Germinal center (tissue), 1 donor: ENCODE measurements at places on chromosomes 2 and 18.

GRCh38 chr2:84424152-84424551 lies 34.9 kb downstream of the SUCLG1 start:
- peak; percentile 17 for DNase-seq

- DNase-seq: no peak
These were observed 244.9 kb upstream of the ZSWIM2 start for GRCh38 chr2:187093771-187094412.

DNA sequence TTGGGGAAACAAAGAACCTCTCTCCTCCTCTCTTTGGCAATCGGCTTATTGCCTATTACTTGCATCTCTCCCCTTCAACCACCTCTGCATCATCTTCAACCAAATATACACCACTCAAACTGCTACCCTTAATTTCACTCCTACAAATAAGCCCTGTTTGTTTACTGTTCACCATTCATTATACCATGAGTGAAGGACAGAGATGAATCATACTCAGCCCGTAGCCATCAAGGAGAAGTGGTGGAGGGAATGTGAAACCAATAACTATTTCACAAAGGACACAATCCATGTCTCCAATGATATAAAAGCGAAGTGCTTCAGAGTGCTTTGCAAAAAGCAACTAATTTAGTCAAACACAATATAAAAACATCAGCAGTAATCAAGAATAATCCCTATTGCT lies 76.8 kb downstream of the CACNB4 start:
- no peak for DNase-seq

- DNase-seq: peak; percentile 74
These were observed 598 bp upstream of the CEP68 start for GRCh38 chr2:65055422-65056214.

DNA sequence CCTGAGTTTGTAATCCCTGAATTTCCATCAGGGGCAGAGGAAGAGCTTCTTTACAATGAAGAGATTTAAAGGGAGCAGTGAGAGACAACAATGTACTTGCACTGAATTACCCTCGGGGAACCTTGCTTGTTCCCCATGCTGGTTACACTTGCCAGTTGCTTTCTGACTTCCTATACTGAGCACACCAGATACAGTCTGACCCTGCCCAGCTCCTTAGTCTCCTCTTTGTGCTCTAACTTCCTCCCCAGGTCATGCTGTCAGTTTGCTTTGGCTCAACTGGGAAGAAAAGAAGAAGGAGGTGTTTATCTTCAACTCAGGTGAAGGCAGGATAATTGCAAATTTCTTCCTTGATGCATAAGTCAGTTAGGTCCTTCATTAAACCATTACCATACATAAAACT lies 658.4 kb downstream of the NYAP2 start:
- no peak for DNase-seq

DNA sequence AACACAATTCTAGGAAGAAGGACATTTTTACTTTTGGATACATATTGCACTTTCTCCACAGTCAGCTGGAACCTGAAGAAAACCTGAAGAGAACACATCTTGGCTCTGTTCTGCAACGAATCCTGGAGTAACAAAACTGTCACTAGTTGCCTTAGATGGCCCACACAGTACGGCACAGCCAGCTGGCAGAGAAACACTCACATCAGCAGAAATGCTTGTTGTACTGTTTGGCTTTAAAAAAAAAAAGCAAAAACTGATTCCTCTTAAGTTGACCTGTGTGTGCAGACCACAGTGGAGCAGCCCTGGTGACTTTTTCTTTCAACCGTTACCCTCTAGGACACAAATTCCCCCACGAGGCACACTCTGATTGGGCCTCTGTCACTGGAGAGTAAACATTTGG lies 152.3 kb upstream of the TWIST2 start:
- no peak for DNase-seq

DNA sequence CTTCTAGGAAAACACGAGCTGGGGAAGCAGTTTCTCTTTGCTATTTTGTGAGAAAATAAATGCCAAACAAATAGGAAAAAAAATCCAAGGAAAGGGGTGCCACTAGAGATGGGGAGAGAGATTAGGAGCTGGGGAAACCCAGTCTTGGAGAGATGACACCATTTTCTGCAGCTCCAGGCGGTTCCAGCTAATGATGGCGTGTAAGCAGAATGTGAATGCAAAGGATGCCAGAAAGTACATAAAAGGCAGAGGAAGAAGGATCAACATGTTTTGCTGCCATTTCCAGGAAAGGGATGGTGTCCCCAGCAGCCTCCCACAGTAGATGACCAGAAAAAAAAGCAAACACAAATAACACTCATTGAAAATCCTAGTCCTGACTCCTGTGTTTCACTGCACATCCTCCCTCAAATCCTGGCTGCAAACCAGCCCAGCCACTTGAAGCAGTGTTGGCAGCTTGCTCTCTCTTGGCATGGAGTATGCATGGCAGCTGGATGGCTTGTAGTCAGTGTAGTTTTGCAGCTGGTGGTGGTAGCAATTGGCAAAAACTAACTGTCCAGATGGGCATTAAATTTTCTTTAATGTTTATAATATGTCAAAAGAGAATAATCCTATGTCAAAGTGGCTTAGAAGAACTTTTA lies 93.6 kb downstream of the FTCDNL1 start:
- no peak for DNase-seq

- no peak for DNase-seq
These were observed 1507.2 kb upstream of the PIK3C3 start for GRCh38 chr18:40447820-40448219.

GRCh38 chr2:152097801-152098495 lies 896 bp downstream of the CACNB4 start:
- peak; percentile 23 for DNase-seq

- DNase-seq: peak; percentile 30
These were observed 502 bp downstream of the TUBB6 start for GRCh38 chr18:12308386-12309100.

GRCh38 chr2:64623242-64623850 lies 30.4 kb downstream of the SERTAD2 start:
- DNase-seq: no peak

DNA sequence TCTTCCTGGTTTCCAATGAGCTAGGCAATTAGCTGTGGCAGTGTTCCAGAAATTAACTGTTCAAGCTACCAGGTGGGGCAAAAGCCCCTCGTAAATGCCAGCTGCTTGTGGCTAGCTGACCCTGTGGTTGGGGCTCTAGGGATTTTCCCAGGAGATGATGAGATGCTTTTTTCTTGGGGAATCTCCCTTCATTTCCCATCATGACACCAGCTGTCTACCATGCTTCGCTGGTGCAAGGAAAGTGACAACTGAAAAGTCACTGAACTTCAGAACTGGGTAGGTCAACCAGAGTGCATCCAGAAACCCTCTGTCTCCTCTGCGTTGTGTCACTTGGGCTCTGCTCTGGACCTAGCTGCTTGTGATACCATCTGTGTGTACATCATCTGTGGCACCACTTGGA lies 386.5 kb upstream of the DCC start:
- no peak for DNase-seq

GRCh38 chr2:43218155-43218701 lies 8.2 kb downstream of the ZFP36L2 start:
- no peak for DNase-seq

- DNase-seq: no peak
These were observed 40.6 kb downstream of the SPC25 start for GRCh38 chr2:168849610-168850009.

- DNase-seq: peak; percentile 60
These were observed 204.4 kb upstream of the RASGRP3 start for GRCh38 chr2:33272001-33272400.

- no peak for DNase-seq
These were observed 164.1 kb downstream of the DCDC2C start for GRCh38 chr2:3867469-3867868.

DNA sequence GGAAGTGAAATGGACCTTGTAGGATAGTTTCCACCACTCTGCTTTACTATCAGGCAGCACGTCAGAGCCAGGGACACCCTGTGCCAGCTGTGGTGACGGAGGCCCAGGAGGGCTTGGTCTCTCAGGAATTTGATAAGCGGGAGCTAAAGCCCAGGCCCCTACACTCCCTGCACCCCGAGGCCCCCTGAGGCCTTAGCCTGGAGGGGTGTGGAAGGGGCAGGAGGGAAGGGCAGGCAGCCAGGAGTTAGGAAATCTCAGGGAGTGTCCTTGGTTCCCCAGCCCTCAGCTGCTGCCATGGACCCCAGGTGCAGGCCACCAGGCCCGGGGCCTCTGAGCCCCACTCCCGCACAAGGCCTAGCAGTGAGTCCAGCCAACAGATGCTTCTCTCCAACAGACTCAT lies 38.2 kb downstream of the PDIA6 start:
- no peak for DNase-seq

DNA sequence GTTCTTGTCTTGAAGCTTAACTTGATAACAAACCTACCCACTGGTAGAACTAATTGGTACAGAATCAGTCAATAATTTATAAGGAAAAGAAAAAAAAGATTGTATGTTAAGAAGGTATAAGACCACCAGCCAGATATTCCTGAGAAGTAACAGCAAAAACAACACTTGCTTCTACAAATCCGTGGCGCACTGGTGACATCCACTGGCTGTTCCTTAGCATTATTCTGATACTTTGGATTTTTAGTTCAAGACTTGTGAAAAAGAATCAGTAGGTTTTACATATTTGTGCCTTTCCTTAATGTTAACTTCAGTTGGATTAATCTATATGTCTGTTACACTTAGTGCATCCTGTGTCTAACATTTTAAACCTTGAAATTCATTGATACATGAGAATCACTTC lies 141.8 kb downstream of the GRB14 start:
- no peak for DNase-seq

DNA sequence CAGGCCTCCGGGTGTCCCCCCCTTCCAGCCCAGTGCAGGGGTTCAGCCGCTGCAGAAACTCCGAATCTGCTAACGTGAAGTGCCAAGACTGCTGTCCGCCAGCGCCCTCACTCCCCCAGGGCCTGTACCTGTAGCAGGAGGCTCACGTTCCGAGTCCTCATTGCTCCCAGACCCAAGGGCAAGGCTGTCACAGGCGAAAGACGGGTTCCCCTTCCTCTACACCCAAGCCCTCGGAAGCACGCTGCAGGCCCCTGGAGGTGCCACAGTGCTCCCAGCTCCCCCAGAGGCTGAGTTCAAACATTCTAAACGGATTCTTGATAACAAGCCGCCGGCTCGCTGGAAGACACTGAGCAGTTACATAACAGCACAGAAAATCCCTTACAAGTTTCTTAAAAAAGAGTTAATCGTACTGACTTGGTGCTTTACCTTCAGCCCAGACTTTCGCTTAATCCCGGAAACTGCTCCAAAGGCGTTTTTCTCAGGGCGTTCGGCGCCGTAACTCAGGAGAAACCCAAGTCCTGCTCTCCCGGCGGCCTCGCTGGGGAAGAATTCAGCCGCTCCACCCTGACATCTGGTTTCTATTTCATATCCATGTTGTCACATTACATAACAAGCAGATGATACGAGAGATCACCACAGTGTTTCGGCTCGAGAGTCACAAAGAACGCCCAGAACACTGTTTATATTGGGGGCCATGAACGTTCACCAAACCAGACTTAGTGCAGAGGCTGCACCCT lies 92.0 kb downstream of the HDAC4 start:
- no peak for DNase-seq

DNA sequence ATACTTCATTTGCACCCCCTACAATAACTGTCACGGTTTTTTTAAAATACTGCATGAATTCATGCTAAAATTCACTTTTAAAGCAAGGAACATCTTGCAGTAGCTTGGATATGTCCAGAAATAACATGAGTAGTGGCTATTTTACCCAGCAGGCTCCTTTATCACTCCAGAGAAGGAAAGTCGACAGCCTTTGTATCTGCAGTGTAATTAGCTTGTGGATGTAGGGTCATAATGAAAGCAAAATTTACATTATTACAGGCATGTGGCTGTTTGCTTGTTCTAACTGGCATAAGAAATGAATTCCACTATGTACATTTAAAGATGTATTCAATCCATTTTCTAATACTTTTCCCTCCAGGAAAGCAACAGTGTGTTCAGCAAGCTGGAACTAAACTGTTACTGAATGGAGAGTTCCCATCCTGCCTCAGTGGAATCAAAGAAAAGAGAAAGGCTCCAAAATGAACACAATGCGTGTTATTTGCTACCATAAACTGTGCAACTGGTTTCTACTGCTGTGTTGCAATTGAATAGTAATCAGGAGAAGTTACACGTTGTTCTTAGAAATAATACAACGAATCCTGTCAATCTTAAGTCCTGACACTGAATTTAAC lies 321.2 kb upstream of the VRK2 start:
- no peak for DNase-seq

GRCh38 chr2:222538535-222538934 lies 114.2 kb downstream of the SGPP2 start:
- no peak for DNase-seq

DNA sequence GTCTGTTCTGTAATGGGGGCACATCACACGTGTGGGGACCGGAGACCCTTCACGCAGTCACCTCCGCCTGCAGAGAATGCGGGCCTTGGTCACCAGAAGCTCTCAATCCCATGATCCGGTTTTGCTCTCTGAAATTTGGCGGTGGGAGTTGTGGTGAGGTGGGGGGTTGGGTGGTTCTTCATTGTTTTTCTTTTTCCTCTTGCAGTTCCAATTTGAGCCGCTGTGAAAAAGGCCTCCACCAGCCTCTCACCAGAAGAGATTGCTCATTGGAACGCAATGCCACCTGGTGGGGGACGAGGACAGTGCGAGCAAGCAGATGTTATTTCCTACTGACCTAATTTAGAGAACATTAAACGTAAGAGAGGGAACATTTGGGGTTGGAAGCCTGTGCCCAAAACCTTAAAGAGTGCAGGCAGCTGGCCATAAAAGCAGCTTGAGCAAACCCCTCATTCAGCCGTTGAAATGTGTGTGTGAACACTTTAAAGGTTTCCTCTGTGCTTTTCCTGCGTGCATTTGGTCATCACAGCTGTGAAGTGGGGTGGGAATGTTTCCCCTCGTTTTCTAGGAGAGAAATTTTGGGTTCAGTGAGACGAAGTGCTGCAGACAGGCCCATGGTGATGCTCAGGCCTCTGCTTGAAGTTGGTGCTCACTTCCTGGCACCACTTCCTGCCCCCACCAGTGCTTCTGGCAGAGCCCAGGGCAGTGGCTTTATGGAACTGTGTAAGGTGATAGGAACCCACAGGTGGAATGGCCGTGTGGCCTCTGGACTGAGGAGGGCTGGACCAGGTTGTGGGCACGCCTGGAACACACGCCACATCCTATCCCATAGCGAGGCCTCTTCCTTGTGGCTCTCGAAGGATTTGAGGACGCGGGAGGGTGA lies 61.7 kb downstream of the ZCCHC2 start:
- DNase-seq: peak; percentile 89

GRCh38 chr2:201465524-201465971 lies 14.0 kb downstream of the STRADB start:
- no peak for DNase-seq

DNA sequence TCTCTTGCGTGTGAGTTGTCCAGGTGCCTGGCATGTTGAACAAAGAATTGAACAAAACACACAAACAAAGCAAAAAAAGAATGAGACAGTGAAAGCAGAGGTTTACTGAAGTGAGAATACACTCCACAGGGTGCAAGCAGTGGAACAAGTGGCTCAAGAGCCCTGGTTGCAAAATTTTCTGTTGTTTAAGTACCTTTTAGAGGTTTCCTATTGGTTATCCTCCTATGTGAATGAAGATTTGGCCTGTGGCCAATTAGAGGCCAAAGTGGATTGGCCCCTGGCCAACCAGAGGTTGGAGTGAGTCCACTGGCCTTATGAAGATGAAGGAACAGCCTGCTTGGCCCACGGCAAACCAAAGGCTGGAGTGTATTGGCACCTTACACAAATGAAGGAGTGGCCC lies 1188.5 kb upstream of the NRXN1 start:
- no peak for DNase-seq

- DNase-seq: peak; percentile 43
These were observed 2.7 kb downstream of the STK16 start for GRCh38 chr2:219247678-219248642.

GRCh38 chr2:33099989-33100388 lies 153.2 kb downstream of the LTBP1 start:
- no peak for DNase-seq
